ENCODE measurements at places on chromosomes 7 and 10.

DNA sequence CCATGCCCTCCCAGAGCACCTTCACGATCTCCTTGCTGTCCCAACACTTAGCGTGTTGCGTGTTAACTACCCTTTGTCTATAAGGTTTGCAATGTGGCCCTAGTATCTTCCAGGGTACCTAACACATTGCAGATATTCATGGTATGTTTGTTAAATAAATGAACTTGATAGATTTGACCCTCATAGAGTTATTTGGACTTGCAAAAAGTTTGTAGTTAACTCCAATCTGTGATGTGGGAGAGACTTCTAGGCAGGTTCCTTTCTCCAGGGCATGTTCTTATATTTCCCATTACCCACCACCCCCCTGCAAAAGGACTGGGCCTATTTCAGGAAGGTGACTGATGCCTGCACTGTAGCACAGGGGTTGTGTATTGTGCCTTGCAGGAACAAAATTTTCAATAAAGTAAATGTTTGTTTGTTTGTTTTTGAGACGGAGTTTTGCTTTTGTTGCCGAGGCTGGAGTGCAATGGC lies 612 bp downstream of the HILPDA start:
- no peak for DNase-seq

GRCh38 chr7:23664122-23664521 lies 15.9 kb upstream of the FAM221A start:
- DNase-seq, result no peak

- no peak for DNase-seq
Measured at GRCh38 chr10:122113161-122113944, 124.4 kb downstream of the TACC2 start.

- DNase-seq, result no peak
Measured at GRCh38 chr10:99372546-99373271, 43.6 kb downstream of the CNNM1 start.

DNA sequence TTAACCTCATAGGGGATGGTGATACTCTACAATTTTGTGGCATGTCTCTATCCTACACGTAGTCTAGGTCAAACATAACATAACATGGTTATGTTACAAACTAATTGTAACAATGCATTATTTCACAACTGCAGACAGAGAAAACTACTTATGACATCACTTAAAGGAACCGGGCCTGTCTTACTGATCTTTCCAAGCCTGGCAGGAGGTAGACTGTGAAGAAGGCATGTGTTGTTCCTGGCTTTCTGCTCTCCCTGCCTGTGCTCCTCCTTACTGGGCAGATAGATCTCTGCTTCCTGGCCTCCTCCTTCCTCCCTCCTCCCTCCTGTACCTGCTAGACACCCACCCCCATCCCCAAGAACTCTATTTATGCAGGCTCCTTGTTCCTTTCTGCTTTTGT lies 5.4 kb downstream of the CACNB2 start:
- DNase-seq, result no peak

GRCh38 chr10:84188815-84189214 lies 5.5 kb upstream of the CDHR1 start:
- no peak for DNase-seq

DNA sequence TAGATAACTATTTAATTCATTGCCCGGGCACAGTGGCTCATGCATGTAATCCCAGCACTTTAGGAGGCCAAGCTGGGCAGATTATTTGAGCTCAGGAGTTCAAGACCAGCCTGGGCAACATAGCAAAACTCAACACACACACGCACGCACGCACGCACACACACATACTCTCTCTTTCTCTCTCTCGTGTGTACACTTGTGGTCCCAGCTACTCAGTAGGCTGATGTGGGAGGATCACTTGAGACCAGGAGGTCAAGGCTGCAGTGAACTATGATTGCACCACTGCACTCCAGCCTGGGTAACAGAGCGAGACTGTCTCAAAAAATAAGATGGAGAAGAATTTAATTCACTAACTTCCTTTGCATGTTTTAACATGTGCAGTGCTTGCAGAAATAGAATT lies 38.1 kb downstream of the PTPN12 start:
- DNase-seq, result no peak

- DNase-seq, result no peak
Measured at GRCh38 chr7:103640031-103640779, 194.2 kb upstream of the SLC26A5 start.

DNA sequence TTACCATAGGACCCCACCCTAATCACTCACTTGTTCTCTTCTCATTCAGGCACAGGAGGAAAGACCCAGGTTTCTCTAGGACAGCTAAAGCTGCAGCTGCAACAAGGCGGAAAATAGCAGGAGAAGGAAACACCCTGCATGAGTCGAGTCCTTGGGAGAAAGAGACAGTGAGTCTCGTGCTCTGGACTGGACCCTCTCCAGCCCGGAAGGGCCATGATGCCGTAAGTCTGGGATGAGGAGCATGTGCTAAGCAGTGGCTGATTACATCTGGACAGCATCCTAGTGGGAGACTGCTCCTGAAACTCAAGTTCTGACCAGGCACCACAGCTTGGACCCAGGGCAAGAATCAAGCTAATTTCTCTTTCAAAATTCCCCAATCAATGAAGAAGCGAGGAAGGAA lies 39.4 kb downstream of the FBXW4 start:
- DNase-seq, result no peak

- no peak for DNase-seq
Measured at GRCh38 chr7:88694207-88694606, 65.3 kb upstream of the ZNF804B start.

DNA sequence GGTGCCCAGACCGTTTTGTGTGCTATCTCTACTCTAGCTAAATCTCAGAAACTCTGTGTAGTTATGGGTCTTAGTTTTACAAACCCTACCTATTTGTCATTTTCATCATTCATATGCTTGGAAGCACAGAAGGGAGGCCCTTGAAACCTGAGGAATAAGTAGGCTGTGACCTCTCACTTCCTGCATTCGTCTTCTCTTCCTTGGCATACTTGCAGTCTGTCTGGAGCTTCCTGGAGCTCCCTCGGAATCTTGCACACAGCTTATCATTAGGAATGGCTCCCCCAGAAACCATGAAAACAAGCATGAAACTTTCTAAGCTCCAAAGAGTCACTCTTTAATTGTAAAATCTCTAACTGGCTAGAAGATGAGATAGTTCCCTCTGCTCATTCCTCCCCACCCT lies 376.9 kb upstream of the MYO3A start:
- DNase-seq, result no peak

- no peak for DNase-seq
Measured at GRCh38 chr7:148129023-148129422, 461.5 kb upstream of the C7orf33 start.

DNA sequence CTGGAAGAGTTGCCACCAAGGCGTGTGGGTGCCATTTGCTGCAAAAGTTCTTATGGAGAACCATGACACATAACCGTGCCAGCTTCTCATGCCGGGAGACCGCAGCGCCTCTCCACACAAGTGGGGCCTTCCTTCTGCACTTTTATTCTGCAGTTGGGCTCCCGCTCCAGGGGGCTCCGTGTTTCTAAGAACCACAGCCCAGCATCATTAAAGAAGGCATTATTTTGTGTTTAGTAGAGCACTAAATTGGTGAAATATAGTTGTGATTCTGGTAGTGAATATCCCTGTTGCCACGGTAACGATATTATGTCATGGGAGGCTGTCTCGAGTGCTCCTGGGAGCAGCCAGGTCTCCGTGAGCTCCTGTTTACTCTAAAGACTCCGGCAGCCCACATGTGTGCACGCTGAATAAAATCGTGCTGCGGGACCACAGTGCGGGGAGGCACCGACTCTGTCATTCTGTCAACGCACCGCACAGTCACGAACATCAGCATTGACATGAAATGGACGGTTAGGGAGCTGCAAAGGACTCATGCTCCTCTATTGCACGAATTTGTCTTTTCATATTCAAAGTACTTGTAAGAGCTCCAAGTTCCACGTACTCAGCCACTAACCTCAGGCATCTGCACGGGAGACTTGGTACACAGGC lies 68.8 kb upstream of the PITRM1 start:
- DNase-seq, result no peak

- DNase-seq, result no peak
Measured at GRCh38 chr10:77710081-77710551, 72.5 kb upstream of the KCNMA1 start.

GRCh38 chr10:35574924-35575352 lies 30.2 kb upstream of the GJD4 start:
- peak; percentile 33 for DNase-seq

- no peak for DNase-seq
Measured at GRCh38 chr7:154918266-154918665, 84.7 kb downstream of the PAXIP1 start.

- DNase-seq, result no peak
Measured at GRCh38 chr7:48144291-48144768, 26.9 kb upstream of the ABCA13 start.

DNA sequence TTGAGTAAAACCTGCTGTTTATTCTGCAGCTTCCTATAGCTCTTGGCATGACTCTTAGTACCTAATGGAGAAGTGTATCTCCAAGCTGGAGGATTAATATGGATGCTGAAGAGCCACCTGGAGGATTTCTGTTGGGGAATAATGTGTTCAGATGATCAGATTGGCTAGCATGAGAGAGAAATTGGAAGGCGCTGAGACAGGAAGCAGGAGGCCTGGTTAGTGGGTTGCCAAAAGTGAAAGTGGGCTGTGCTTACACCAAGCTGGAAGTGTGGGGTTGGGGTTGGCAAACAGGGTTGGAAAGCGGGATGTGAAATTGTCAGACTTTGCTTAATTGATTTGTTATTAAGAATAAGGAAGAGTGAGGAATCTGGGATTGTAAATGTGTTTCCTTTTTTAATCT lies 111.8 kb upstream of the PLPP4 start:
- no peak for DNase-seq

DNA sequence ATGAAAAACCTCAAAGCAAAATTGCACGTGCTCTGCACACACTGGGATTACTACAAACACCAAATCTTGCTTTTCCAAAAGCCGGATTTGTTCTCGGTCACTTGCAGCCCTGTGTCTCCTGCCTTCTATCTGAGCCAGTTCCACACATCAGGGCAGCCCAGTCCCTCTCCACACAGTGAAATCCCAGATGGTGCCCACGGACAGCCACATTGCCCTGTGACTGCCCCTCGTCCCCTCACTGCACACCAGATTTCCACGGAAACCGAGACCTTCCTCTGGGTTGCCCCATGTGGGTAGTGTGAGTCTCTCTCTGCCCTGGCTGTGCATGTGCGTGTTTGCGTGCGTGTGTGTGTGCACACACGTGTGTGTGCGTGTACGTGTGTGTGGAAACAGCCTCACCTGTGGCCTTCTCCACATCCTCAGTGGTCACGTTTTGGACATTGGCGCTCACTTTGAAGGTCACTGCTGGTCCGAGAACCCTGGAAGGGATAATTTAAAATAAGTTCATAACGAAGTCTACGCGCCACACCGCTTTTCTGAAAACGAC lies 506.7 kb downstream of the PTPRN2 start:
- DNase-seq, result no peak

GRCh38 chr10:64846700-64847099 lies 1325.5 kb downstream of the REEP3 start:
- no peak for DNase-seq

DNA sequence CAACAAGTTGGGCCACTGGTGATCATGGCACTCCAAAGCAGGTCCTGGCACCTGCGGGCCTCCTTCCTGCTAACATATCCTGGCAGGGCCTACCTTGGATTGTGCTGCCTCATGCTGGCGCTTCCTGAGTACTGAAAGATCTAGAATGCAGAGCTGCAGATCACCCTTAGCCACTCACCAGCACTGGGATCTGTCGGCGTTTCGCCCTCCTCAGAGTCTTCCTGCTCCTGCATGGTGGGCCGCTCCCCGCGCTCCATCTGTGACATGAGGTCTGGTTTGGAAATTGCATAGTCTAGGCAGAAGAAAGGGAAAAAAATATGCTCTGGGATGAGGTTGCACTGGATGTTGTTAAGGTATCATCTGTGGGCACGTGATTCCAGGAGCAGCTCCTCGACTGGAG lies 10.0 kb downstream of the ZNF777 start:
- no peak for DNase-seq

GRCh38 chr7:26420422-26421019 lies 128.9 kb downstream of the SNX10 start:
- DNase-seq, result no peak

DNA sequence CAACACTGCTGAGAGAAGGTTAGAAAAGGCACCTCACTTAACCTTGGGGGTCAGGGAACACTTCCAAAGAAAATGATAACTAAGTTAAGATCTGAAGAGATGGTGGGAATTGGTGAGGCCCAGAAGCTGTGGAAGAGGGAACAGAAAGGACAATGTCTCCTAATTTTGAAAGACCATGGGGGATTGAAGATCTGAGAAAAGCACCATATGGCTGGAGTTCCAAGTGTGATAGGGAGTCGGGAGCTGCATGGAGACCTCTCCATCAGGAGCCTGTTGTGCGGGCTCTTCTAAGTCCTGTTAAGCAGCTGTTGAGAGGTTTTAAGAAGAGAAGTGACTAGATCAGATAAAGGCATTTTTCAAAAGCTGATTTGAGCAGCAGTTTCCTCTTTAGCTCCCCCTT lies 254.3 kb downstream of the CDK14 start:
- DNase-seq, result no peak

DNA sequence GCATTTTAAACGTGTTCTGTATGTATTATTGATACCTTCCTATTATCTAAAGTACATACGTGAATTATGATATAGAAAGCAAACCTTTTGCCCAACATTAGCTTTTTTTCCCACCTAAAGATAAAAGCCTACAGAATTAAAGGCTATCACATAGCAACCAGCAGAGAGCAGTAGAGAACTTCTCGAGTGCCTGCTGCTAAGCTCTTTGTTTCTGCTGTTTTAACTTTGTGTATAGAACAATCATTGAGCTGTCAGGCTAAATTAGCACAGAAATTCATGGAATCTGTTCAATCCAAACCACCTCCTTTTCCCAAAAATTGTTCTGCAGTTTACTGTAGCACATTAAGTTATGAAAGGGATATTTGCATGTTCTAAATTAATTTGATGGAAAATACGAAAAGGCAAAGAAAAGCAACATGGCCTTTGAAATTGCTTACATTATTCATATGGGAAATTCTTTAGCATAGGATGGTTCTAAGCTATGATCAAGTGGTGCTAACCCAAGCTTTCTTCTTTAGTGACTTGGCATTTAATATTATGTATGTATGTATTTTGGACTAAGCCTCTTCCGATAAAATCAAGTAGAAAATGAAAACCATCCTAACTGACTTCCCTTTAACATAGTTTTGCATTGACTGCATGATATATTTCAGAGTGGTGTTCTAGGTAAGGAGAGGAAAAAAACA lies 1288.5 kb downstream of the GATA3 start:
- no peak for DNase-seq

All from K562 (cell line).